ENCODE measurements at places on chromosomes 5 and 9.

DNA sequence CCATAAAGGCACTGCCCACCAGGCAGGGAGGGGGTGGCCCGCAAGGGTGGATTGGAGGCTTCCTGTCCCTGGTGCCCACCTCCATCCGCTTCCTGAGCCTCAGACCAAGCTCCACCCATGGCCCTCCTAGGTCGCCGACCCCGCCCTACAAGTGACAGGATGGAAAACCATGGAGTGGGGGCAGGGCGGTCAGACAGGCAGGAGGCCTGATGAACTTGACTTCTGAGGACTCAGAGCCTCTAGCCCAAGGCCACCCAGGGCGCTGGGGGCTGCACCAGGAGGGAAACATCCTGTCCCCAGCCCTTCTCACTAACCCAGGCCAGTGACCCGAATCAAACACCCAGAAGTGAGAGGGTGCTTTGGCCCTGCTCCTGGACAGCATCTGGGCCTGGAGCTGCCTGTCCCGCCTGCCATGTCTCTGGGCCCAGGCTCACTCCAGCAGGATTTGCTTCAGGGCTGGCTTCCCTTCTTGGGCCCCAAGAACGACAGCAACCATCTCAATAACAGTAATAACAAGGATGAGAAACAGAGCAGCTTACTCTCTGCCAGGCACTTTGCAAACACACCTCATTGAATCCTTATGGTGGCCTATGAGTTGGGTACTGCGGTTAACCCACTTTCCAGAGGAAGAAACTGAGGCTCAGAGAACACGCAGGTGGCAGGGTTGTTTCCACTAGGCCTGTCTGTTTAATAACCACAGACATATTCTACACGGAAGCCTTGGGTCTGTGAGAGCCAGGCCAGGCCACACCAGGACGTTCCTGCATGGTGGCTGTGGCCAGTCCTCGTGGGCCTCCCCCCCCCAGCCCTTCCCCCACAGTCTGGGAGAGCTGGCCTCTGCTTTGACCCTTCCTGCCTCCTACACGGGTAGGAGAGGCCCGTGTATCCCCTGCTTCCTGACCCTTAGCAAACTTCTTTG, 4.4 kb upstream of the ST6GALNAC6 start:
- no peak for DNase-seq

DNA sequence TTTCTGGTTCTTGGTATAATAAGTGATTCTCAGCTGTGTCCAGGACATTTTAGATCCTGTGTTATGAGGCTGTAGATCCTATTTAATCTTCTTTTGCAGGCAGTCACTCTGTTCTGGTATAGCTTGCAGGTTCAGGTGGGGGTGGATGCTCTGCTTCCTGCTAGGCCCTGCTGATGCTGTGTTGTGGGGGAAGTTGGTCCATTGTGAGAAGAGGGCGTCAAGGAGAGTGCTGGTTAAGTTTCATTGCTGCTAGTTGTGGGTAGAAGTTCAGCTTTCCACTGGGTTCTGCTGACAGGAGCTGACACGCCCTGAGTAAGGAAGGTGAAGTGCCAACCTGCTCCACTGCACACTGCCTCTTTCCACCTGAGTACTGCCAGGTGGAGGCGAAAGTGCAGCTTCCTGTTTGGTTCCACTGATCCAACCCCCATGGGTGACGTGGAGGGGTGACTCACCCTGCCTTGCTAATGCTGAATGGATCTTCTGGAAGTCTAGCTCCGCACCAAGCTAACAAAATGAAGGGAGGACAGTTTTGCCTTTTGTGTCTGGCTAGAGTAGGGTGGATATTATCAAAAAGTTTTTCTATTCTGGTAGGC, 16.3 kb downstream of the NMRK1 start:
- DNase-seq: no peak

DNA sequence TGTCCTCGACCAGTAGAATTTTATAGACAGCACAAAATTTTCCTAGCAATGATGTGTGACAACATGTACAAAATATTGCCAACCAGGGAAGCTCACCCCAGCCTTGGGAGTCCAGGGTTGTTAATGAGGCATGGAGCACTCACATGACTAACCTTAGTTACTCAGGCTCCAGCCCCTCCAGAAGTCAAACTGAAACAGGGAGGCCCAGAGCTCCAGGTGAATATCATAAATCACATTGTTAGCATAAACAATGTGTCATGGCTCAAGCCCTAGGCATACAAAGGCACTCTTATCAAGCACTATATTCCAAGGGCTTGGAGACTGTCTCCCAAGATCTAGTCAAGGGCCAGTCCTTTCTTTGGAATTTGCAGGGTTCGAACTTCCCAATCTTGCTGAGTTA, 44.4 kb downstream of the TNFAIP8 start:
- no peak for DNase-seq

GRCh38 chr9:136690806-136691261, 3.6 kb upstream of the AGPAT2 start:
- DNase-seq: no peak
